ENCODE measurements at places on chromosomes 1 and 21.
A peak's percentile ranks its signal among the peaks of the same experiment; 100 is the strongest.

DNA sequence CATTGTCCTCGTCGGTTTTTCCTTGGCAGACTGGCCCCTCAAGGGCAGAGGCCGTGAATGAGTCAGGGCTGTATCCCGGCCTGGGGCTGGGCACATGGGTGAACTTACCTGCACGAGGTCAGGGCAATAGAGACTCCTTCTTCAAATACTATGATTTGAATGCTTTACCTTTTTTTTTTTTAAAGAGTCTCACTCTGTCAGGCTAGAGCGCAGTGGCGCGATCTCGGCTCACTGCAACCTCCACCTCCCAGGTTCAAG lies 5.0 kb downstream of the LAPTM5 start:
- no peak for DNase-seq

DNA sequence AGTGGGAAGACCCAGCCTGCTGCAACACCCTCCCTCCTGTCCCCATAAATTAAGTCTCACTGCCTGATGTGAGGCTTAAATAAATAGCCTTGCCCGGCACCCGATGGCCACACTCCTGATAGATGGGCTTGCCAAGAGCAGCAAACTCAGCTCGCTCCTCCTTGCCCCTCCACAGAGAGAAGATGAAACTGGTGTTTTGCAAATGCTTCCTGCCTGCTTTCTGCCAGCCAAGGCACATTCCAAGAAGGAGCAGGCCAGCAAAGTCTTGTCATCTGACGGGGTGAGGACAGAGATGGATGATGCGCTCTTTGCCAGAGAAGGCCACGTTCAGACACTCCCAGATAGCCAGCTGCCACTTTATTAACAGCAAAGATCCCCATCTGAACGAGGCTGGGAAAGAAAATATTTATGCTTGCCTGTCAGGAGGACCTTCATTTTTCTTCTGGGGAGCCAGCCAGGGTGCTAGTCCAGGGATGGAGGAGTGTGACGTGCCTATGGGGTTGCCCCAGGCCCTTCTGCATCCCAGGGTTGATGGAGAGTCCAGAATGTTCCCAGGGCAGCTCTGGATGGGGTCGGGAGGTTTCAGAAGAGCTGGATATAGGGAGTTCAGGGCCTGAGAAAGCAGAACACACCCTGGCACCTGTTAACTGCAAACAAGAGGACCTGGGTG lies 265.4 kb downstream of the FOXD2 start:
- no peak for DNase-seq

- no peak for DNase-seq
Observed at GRCh38 chr1:16978567-16979474, 1.6 kb downstream of the MFAP2 start.

DNA sequence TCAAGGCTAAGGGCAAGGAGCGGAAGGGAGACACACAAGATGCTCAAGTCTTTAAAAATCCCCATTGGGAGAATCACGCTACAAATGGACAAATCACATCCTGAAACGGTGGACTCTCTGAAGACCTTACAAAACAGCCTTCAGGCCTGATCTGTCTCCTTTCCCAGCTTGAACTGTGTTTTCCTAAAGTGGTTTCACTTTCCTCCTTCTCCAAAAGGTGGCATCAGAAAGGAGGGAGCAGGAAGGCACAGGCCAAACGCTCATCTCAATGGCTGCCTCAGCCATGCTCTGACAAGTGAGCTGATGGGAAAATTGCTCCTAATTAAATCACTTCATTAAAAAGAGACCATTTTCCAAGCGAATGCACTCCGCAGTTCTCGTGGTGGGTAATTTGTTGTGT lies 47.7 kb downstream of the UTP25 start:
- DNase-seq: no peak

DNA sequence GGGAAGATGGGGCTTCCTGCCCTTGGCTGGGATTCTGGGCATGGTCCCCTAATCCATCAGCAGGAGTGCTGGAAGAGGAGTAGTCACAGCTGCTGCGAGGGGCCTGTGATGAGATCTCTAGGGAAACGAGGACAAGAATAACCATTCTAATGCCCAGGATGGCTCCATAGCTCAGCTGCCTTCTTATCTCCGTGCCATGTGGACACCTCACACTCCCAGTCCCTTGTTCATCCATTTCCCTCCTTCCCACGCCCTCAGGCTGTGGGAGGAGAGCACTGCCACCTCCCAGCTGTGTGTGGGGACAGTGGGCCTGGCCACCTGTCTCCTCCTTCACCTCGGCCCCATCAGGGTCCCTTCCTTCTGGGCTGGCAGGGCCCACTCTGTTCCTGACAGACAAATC lies 16.1 kb upstream of the ETV3 start:
- DNase-seq: no peak

DNA sequence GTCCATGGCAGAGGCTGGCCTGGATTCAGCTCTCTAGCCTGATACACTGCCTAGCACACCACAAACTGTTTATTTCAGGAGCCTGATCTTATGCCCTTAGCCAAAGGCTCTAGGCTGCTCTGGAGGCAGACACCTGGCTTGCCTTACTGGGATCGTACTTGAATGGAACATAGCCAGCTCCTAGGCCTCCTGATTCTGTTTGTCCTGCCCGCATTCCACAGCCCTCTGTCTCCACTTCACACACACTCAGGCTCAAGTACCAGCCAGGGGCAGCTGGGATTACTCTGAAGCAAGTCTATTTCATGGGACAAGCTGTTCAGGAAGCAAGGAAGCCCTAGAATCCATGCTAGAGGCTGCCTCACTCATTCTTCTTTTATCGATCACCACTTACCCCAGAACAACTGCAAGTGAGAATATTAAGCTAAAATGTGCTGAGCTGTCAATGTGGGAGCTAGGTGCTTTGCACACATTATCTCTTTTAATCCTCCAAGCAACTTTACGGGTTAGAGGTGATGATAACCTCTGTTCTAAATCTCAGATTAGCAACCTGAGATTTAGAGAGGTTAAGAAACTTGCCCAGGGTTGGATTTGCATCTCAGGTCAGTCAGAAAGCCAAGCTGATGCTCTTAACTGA lies 31.1 kb upstream of the CYP4B1 start:
- DNase-seq: no peak

GRCh38 chr1:176994931-176995596 lies 169.4 kb downstream of the ASTN1 start:
- no peak for DNase-seq

DNA sequence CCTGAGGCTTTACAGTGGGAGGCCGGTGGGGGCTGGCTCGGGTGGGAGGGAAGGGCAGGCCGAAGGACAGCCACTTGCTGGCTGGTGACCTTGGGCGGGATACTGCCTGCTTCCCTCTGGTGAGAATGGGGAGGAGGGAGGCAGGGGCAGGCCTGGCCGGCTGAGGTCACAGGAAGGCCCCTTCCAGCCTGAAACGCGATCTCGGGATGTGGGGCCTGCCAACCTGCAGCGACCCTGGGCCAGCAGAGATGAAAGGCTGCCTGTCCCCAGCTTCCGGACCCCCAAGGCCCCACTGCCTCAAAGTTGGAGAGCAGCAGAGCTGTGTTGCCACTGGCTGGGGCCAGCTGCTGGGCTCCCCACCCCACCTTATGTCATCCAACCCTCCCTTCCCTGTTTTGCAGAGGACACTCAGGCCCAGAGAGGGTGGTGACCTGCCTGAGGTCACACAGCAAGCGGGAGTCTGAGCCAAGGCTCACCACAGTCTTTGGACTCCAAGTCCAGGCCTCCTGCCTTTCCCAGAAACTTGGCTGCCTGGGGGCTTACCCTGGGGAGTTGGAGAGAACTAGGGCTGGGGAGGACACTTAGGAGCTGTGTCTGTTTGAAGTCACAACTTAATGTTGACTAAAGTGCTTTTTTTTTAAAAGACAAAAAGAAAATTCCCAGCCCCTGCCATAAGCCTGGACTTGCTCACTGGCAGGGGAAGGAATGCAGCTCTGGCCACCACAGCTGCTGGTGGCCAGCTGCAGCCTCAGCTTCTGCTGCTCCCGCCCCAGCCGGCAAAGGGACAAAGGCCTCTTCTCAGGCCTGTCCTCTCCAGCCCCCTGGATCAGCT lies 14.8 kb upstream of the WASF2 start:
- no peak for DNase-seq

GRCh38 chr21:45572231-45572630 lies 30.0 kb upstream of the SLC19A1 start:
- no peak for DNase-seq

- DNase-seq: no peak
Observed at GRCh38 chr1:53285969-53286760, 41.7 kb downstream of the LRP8 start.

- no peak for DNase-seq
Observed at GRCh38 chr21:38139380-38140168, 117.2 kb upstream of the KCNJ15 start.

DNA sequence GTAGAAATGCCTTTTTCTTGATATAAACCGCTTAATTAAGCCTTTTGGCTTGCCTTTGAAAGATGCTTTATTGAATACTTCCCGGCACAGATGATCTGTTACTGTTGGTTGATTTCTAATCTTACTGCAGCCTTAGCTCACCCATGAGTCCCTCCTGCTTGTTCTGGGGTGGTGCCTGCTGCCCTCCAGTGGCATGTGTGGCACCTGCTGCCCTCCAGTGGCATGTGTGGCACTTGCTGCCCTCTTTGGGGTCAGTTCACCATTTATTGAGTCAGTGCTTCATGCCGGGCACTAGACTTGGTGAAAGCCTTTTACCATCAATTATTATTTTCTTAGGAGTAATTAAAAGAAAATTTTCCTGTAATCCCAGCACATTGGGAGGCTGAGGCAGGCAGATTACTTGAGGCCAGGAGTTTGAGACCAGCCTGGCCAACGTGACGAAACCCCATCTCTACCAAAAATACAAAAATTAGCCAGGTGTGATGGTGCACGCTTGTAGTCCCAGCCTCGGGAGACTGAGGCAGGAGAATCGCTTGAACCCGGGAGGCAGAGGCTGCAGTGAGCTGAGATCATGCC lies 54.3 kb downstream of the ADARB1 start:
- DNase-seq: peak; percentile 75

DNA sequence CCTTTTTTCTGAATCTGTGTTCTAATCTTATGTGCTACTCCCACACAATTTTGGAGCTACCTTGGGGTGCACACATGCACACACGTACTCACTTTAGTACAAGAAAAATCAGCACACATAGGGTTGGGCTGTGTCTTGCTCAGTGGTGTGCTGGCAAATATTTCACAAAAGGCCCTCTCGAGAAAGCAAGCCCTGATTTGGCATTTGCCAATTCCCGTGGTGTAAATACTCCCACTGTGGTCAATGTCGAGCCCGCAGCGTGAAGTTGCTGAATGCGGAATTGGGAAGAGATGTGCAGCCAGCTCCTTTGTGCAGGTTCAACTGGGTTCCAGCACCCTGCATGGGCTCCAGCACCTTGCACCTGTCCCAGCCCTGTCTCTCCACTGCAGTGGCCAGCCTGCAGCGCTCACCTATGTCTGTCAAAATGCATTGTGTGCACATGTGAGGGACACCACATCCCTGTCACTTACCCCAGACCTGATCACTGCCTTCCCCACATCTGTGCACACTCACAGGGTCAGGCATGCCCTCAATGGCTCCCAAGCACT lies 78.4 kb upstream of the WNT4 start:
- DNase-seq: no peak

GRCh38 chr1:119573886-119574285 lies 66.9 kb downstream of the HSD3B1 start:
- no peak for DNase-seq

DNA sequence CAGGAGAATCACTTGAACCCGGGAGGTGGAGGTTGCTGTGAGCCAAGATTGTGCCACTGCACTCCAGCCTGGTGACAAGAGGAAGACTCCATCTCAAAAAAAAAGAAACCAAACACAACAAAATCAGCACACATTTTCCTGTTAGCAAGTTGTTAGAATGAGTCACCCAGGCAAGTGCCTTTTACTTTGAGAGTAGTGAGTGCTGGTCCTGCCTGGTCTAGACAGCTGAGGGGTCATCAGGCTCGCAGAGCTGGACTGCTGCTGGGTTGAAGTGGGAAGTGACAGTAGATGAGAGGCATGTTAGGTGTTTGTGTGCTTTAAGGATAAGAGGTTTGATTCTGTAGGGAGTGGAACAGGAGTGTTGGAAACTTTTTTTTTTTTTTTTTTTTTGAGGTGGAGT lies 31.9 kb downstream of the GNPAT start:
- peak; percentile 7 for DNase-seq

GRCh38 chr21:25801217-25802014 lies 66.6 kb downstream of the GABPA start:
- DNase-seq: peak; percentile 77

DNA sequence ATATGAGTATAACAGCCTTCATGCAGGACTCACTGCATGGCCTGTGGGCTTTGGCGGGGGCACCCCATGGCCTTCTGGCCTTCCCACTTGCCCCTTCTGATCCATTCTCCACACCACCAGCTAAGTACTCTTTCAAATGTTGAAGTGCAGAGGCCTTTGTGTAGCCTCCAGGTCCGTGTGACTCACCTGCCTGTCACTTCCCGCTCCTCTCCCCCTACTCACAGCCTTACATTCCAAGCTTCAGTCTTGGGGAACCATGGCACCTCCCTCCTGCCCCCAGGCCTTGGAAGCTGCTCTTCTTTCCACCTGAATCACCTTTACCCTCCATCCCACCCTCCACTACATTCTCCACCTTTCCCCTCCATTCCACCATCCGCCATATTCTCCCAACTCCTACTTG lies 69.6 kb downstream of the PGM1 start:
- DNase-seq: no peak

DNA sequence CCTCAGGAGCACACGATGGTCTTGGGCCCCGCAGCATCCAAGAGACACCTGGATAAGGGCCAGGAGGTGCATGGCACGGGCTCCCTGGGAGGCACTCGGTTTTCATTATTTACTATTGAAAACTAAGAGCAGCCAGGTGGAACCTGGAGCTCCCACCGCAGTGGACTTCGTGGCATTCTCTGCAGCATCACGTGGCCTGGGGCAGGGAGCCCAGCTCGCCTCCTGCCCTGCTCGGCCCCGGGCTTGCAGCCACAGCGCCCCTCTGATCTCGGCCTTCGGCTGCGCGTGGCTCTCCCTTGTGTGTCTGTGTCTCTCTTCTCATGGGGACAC lies 121.6 kb downstream of the SIK1 start:
- no peak for DNase-seq

DNA sequence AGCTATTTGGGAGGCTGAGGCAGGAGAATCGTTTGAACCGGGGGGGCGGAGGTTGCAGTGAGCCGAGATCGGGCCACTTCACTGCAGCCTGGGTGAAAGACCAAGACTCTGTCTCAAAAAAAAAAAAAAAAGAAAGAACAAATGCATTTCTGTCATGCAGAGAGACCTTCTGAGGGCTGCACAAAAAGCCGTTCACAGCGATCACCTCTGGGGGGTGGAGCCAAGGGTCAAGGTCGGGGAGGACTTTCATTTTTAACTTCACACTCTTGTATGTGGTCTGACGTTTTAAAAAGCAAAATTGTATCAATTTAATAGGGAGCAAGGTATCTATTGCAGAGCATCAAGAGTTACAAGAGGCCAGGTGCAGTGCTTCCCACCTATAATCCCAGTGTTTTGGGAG lies 26.6 kb upstream of the CLDN14 start:
- DNase-seq: no peak

- DNase-seq: no peak
Observed at GRCh38 chr1:59898927-59899326, 27.6 kb downstream of the CYP2J2 start.

DNA sequence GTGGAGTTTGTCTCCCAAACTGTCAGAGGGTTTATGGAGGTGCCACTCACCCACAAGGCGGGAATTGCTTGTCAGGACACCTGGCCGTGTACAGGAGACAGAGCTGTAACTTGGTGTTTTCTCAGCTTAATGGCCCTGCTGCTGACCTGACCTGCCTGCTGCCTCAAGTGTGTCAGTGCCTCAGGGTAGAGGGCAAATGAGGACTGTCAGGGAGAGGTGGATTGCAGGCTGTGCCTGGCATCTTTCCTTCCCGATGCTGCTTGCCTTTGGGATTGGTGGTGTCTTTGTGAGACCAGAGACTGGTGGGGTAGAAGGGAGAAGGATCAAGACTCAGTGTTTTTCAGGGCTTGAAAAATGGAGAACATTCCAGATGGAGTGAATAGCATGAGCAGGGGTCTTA lies 31.4 kb downstream of the TMEM53 start:
- no peak for DNase-seq
